Eye (tissue), 1 donor: ENCODE measurements at places on chromosomes 11 and 22.

- DNase-seq = peak; percentile 21
Observed at GRCh38 chr11:115672999-115673411, 168.8 kb upstream of the CADM1 start.

DNA sequence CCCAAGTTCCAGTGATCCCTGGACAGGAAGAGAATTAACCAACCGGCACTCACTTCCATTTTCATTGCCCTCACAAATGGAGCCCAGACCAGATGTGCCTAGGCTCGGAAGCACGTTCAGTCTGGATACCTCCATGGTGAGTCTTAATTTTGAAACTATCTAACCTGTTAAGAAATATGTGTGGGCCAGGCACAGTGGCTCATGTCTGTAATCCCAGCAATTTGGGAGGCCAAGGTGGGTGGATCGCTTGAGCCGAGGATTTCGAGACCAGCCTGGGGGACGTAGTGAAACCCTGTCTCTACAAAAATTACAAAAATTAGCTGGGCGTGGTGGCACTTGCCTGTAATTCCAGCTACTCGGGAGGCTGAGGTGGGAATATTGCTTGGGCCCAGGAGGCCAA, 31.5 kb downstream of the MCAM start:
- no peak for DNase-seq

- DNase-seq = peak; percentile 42
Observed at GRCh38 chr11:12215181-12215593, 104.8 kb downstream of the MICAL2 start.

GRCh38 chr11:92152245-92152644, 72.4 kb upstream of the FAT3 start:
- no peak for DNase-seq

DNA sequence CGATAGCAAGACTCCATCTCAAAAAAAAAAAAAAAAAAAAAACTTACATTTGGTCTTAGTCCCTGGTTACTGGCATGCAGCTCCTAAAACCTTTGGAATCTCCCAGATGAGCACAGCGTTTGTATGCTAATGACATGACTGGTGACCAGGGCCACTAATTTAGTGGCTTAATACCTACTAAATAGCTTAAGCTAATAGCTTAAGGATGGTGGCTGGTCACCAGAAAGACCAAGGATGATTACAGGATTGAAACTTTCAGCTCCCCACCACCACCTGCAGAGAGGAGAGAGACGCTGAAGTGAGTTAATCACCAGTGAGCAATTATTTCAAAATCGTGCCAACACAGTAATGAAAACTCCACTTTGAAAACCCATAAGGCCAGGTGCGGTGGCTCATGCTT, 37.1 kb downstream of the DENND5A start:
- no peak for DNase-seq

- no peak for DNase-seq
Observed at GRCh38 chr22:48675830-48676145, 1151.9 kb downstream of the BRD1 start.

DNA sequence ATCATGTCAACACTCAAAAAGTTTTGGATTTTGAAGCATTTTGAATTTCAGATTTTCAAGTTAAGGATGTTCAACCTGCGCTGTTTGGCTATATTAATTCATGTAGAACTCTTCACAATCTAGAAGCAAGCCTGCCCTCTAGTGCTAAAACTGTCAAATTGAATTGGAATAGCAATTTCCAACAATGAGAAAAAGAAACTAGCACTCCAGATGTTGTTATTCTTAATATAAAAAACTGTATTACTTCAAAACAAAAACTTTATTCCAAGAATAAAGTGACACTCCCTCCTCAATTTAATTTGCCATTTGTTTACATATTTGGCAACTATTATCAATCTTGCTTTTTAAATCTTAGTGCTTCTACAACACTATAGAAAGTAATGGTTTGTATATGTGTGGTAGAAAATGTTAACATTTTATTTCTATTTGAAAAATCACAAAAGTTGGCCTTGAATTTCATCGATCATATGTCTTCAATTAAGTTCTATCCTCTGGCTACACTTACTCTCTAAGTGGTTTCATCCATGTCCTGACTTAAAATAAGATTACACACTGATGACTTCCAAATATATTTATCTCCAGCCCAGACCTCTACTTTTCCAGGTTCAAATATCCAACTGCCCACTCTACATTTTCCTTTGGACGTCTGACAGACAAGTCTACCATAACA, 36.6 kb downstream of the DCUN1D5 start:
- peak; percentile 68 for DNase-seq

DNA sequence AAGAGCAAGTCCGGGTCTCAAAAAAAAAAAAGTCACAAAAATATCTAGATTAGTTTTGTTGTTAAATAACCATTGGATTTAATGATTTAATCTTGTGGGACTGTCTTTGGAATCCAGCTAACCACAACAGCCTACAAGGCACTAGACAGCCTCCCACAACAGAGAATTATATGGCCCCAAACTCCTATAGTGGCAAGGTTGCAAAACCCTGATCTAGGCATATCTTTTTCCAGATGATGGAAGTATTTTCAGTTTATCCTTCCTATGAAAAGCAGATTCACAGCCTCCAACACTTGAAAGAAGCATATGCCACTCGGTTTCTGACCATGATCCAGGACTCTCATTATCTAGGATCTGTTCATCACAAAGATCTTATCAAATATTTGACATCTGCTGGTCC, 5.4 kb upstream of the C11orf87 start:
- no peak for DNase-seq

- no peak for DNase-seq
Observed at GRCh38 chr11:6237761-6238302, 1.1 kb upstream of the CNGA4 start.

DNA sequence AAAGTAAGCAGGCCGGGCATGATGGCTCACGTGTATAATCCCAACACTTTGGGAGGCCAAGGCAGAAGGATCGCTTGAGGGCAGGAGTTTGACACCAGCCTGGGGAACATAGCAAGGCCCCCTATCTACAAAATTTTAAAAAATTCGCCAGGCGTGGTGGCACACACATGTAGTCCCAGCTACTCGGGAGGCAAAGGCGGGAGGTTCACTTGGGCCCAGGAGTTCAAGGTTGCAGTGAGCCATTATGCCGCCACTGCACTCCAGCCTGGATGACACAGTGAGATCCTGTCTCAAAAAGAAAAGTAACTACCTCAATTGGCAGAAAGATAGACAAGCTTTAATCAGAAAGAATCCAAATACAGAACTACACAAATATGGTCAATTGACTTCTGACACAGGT, 31.0 kb downstream of the CADM1 start:
- DNase-seq = no peak

DNA sequence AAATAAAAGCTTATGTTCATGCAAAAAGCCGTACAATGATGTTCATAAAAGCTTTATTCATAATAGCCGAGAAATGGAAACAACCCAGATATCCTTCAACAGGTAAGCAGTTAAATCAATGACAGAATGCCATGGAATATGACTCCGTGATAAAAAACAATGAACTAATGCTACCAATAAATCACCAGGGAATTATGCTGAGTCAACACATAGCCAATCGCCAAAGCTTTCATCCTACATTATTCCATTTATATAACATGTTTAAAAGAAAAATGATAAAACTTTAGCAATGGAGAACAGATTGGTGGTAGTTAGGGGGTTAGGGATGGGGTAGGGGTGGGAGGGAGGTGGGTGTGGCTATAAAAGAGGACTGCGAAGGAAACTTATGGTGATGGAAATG, 356.4 kb downstream of the TENM4 start:
- DNase-seq = no peak

DNA sequence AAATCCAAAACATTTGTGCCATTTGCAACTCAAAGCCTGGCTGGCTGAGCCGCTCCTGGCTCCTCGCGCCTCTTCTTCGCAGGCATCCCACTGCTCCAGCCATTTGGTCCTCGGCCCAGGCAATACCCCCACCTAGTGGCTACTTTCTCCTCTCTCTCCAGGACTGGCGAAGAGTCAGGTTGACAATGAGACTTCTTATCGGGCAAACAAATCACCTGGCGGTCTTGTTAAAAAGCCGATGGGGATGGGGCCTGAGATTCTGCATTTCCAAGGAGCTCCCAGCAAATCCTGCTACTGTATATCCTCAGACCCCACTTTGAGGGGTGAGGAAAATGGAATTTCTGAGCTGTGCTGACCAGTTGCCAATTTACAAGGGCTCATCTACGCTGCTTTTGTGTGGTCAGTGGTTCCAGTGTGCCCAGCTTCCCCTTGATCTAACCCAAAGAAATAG, 89.0 kb downstream of the ISX start:
- DNase-seq = peak; percentile 86

GRCh38 chr11:57163160-57163868, 18.4 kb upstream of the LRRC55 start:
- no peak for DNase-seq

DNA sequence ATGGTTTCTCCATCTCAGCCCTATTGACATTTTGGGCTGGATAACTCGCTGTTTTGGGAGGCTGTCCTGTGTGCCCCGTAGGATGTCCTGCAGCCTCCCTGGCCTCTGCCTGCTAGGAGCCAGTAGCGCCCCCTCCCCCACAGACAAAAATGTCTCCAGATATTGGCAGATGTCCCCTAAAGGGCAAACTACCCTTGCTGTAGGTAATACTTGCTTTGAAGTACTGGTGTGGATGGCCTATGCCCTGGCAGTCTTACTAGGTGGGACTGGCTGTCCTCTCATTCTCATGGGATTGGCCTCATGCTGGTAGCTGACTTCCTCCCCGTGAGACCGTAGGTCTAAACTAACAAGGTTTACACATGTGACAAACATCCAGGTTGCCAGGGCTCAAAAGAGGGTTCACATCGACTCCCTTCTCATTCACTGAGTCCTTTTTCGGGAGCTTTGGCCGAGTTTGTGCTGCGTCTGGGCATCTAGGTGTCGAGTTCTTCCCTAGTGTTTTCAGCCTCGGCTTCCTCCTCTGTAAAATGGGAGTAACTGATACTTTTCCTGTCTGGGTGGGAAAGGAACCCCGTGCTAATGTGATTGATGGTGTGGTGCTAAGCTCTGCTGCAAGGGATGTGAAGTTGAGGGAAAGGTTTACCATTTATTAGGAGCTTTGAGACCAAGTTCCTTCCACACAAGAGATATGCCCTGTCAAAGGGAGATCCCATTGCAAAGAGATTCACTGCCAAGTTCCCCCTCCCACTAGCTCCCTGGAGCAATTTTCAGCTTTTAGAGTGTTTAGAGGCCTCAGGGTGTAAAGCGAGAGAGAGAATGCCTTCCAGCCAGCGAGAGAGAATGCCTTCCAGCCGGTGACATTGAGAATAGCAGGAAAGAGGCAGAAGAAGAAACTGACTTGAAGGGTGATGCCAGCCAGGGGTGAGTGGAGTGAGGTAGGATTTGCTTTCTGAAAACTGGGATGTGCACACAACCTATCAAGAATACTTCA, 17.0 kb downstream of the PTPRJ start:
- DNase-seq = no peak

- no peak for DNase-seq
Observed at GRCh38 chr11:66850588-66851238, 6.2 kb upstream of the LRFN4 start.

DNA sequence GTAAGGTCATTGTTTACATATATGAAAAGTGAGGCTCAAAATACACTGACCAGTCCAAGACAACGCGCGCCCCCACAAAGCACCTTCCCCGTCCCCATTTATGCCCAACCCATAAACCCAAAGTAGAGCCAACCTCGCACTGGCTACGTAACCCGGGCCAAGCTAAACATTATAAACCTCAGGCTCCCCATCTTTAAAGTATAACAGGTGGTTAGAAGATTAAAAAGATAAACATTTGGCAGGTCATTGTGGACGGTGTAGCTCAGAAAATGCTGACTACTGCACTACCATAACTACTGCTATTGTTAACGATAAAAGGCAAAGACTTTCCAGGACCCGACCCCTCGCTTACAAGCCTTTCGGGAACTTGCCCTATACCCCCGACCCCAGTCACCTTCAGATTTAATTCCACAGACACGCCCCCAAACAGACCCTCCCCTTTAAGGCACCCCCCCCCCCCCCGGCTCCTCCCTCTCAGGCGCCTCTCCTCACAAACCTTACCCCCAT, 470 bp downstream of the NUMA1 start:
- no peak for DNase-seq

- DNase-seq = no peak
Observed at GRCh38 chr11:121104312-121104762, 3.3 kb downstream of the TECTA start.

- no peak for DNase-seq
Observed at GRCh38 chr11:15295695-15296094, 181.0 kb downstream of the INSC start.

- DNase-seq = no peak
Observed at GRCh38 chr11:47982616-47983015, 2.3 kb downstream of the PTPRJ start.

- no peak for DNase-seq
Observed at GRCh38 chr11:116980136-116980793, 118.0 kb downstream of the SIK3 start.

- DNase-seq = no peak
Observed at GRCh38 chr11:2248242-2248641, 22.1 kb downstream of the ASCL2 start.

DNA sequence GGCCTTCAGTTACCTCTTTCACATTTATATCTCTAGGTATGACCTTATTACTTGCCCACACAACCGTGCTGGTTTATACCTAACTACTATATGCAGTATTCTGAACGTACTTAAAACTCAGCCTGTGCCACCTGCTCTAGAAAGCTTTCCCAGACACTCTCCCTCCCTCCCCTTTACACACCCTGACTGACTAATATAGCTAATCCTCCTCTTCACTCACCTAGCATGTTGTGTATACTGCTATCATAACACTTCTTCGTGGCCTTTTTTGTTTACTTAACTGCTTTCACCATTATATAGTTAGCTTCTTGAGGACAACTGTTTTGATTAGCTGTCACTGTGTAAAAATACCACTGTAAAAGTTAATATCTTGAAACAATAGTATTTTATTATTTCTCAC, 23.5 kb downstream of the RNF214 start:
- no peak for DNase-seq

DNA sequence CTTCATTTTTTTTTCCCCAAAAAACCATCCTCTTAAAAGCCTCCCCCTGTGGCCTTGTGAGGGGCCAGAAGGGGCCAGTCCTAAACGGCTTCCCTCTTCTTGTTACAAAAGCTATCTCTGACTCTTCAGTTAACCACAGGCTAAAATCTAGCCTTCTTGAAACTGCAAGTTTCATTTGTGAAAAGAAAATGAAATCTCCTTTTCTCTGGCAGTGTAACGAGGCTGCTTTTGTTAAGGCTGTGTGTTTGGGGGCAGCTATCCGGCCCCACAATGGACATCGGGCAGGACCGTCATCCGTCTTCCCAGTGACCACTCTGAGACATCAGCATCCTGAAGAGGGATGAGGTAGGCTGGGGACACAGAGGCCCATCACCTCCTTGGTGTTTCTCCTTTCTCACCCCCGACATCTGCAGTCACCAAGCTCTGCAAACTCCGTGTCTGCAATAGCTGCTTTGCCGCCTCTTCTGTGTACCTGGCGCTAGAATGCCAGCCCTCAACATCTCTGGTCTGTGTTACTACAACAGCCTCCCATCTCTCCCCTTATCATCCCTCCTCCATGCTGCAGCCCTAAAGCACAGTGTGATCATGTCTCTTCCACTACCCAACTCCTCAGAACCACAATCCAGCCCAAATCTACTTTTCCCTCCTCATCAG, 94.0 kb downstream of the RCN1 start:
- no peak for DNase-seq
